ENCODE measurements at places on chromosomes 13 and 19. TPM values are rescaled to one million over a fixed set of nuclear protein-coding genes. Genes with fewer than 3 reads are reported as not detected.

Gene KCTD15
- 8.7 TPM for total RNA-seq

Gene RXFP2
- total RNA-seq, result not detected

Gene LGALS14
- total RNA-seq, result 1.4 TPM

Gene COX6B2
- 0.30 TPM for total RNA-seq

Gene SUGP1
- total RNA-seq, result 62.0 TPM

Gene THSD1
- 0.19 TPM for total RNA-seq

- no peak for DNase-seq
Observed at GRCh38 chr13:19817510-19818158, 34.9 kb upstream of the PSPC1 start.

DNA sequence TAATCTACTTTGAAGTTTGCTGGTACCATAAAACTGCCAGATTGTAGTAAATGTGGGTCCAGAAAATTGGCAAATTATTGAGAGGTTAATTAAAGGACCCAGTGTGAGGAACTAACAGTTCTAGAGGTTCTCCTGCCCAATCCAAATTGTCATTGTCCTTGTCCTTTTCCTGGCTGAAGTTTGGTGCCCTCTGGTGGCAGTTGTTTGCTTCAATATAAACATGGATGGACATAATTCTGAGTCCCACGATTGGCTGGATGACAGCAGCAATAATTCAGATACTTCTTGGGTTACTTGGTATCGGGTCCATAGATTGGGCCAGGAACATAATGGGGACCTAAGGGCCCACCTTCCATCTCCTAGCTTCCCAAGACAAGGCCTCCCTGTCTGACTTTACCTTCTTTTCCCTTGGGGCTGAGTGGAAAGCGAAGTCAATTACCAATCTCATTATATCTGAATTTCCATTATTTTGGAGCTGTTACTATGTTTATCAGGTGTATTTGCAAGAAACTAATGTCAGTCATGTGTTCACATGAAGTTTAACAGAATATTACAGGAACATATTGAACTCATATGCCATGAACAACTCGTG lies 33.8 kb upstream of the GARRE1 start:
- peak; percentile 81 for DNase-seq

DNA sequence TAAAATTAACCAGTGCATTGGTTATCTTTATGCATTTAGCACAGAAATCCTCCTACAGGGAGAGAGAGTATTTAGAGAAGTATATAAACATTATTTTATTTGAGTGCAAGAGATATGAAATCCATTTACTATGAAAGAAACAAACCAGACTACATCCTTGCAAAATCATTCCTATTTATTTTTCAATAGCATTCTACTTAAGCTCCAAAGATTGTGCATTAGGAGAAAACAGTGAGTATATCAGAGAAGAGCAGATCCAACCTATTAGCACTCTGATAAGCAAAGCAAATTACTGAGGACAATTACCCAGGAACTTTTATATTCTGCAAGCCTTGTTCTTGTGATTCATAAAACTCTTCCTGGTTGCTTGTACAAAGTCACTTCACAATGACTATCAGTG lies 256.1 kb downstream of the FGF14 start:
- no peak for DNase-seq

DNA sequence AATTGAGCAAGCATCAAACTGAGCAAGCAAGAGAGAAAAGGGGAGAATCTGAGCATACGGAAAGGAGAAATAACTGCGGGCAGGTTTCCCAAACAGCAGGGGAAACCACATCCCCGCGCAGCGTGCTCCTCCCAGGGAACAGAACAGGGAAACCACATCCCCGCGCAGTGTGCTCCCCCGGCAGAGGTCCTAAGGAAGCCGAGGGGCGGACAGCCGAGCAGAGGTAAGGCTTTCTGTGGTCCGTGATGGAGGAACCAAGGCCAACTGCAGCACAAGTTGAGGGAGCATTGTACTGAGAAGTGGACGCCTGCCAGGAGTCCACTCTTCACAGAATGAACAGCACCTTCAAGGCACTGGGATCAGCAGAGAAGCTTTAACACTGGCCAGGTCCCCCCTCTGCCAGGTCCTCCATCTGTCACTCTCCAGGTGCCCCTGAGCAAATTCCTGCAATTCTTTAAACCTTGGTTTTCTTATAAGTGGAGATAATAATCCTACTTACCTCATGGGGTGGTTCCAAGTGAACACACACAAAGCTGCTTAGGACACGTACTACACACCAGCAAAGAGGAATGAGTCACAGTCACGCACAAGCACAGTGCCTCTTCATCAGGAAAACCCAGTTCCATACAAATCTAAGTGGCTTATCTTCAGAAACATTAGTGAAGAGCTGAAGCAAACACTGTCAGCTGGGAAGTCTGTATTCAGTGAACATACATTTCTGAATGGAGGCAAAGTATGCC lies 23.0 kb upstream of the LAMP1 start:
- no peak for DNase-seq

- no peak for DNase-seq
Observed at GRCh38 chr19:2736550-2737190, 3.1 kb downstream of the SLC39A3 start.

- peak; percentile 90 for DNase-seq
Observed at GRCh38 chr19:2034729-2035589, 16.1 kb downstream of the MKNK2 start.

GRCh38 chr19:14443632-14444216 lies 10.6 kb downstream of the PKN1 start:
- DNase-seq, result no peak

DNA sequence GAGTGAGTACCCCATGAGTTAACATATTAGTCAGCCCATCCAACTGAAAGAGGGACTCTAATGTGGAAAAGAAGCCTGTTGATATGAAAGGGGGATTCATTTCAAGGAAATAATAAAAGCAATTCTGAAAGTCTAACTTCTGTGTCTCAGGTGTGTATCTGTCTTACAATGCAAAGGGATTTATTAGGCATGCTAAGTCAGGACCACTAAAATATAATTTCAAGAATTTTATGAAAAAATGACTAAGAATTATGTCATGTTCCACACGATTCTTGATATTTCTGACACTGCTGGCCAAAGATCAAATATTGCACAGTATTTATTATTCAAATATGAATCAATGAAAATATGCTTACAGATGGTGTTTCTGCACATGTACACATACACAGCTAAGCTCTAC lies 130.8 kb downstream of the KLF12 start:
- no peak for DNase-seq

- DNase-seq, result no peak
Observed at GRCh38 chr13:32354040-32354439, 38.7 kb downstream of the BRCA2 start.

DNA sequence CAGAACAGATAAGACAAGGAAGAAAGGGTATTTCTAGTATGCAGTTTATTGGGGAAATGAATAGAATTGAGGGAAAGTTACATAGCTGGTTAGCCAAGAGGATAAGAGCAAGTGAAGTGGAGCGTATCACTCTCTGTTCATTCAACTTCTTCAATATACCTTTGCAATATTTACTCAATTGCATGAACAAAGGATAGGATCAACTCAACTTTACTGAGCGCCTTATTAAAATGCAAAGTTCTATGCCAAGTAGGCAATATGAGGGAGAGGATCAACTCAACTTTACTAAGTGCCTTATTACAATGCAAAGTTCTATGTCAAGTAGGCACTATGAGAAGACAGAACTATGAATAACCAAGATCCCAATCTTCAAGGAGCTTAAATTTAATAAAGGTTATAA lies 43.9 kb downstream of the ZC3H13 start:
- no peak for DNase-seq

Data from activated CD4-positive, alpha-beta T cell treated with anti-CD3 and anti-CD28 coated beads for 36 hours (primary cell).